ENCODE measurements at places on chromosomes 1 and 21.

DNA sequence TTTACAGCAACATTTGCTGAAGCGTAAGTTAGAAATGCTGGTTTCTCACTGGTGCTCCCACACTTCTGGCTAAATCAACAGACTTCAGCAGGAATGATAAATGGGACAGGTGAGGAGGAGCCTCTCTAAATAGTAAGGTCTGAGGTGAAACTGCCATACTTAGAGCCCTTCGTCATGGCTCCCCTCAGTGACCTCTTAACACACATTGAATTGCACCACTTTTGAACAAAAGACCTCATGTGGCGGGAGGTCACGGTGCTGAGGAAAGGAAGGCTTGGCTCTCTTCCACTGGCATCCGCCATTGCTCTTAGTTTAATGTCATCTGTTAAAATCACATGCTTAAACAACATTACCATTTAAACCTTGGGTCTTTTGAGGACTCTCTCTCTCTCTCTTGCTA is 3.4 kb downstream of the MAP3K7CL start:
- no peak for DNase-seq

DNA sequence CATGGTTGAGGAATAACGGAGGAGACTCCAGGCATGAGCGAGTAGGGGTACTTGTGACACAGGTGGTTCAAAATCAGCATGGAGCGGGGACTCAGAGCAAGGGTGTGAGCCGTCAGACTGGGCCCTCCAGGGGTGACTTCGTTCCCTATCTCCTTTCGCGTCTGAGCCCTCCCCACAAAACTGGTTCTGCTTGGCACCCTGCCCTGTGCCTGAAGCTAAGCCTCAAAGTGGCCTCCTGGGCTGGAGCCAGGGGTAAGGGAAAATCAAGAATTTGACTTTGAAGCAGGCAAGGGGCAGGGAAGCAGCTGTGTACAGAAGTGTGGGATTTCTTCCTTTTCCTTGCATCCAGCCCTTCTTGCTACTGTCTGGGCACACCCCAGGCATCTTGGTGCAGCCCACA is 331.5 kb upstream of the AJAP1 start:
- DNase-seq, result no peak

- no peak for DNase-seq
These were observed 27.5 kb downstream of the KCND3 start for GRCh38 chr1:111961773-111962565.

- no peak for DNase-seq
These were observed 11.8 kb downstream of the ZBED6 start for GRCh38 chr1:203807196-203807595.

DNA sequence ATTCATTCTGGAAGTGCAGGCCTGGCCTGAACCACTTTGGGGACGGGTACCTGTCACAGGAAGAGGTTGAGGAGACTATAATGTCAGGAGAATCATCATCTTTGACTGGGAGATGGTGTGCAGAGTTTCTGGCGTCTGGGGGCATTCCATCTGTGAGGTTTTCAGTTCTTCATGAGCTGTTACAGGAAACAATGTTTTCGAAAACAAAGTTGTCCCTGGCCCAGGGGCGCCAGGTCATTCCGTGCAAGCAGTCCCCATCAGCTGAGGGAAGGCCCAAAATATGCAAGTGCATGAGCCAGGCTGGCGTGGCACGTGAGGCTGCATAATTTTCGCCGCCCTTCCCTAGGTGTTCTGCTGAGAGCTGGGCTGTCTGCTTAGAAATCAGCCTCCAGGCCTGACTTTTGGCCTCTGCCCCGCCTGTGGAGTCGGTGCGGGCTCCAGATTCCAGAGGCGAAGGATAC is 68.4 kb upstream of the ATP5PO start:
- no peak for DNase-seq

DNA sequence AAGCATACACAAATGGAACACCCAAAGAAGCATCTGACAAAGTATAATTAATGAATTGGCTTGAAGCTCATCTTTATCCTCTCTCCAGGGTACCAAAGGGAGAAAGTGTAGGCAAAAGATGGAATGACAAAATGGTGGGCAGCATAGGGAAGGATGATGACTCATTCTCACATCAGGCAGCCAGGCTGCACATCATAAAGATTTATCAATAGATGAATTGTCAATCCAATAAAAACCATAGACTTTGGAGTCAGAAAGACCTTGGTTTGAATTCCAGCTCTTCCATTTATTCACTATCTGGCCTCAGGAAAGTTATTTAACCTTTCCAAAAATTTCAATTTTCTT is 138.5 kb downstream of the TNR start:
- no peak for DNase-seq

DNA sequence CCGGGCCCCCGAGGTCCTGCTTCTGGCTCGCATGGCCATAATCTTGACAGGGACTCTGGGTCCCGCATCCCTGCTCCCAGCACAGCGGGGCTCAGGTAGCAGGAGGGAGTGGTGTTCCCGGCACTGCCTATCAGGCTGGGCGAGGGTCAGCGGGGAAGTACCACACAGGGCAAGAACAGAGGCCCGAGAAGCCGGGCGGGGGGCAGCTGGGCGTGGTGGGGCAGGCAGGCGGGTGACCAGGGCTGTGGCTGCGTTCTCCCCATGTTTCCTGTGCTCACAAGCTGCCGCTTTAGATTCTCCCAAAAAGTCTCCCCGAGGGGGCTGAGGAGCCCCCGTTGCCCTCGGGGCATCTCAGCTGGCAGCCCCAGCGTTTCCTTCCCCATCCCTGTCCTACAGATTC is 18.3 kb downstream of the ATAD3B start:
- no peak for DNase-seq

GRCh38 chr1:2112280-2112701 is 62.1 kb downstream of the PRKCZ start:
- no peak for DNase-seq

- DNase-seq, result no peak
These were observed 9.5 kb downstream of the SORT1 start for GRCh38 chr1:109388208-109388711.

DNA sequence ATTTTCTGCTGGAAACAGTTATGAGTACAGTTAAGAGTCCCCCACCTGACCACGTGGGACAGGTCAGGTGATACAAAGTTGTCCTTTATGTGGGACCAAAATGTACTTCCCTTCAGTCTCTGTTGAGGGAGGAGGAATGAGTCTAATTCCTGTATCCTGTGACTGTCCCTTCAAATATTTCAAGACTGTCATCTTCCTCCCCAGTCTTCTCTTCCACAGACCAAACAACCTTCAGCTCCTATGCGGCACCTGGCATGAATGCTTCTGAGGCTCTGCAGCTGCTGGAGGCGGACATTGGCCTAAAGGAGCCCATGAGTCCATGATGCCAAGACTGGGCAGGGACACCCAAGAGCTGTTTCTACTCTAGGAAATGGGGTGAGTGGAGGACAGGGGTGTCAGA is 72.1 kb upstream of the SIM2 start:
- no peak for DNase-seq

- DNase-seq, result no peak
These were observed 27.7 kb upstream of the DMBX1 start for GRCh38 chr1:46461809-46462448.

GRCh38 chr1:187203257-187203656 is 374.5 kb downstream of the PLA2G4A start:
- no peak for DNase-seq

GRCh38 chr1:7456722-7457082 is 314.4 kb upstream of the VAMP3 start:
- no peak for DNase-seq

- DNase-seq, result no peak
These were observed 37.2 kb upstream of the GBP5 start for GRCh38 chr1:89309828-89310227.

GRCh38 chr1:118902711-118903191 is 85.4 kb downstream of the TBX15 start:
- no peak for DNase-seq

- DNase-seq, result no peak
These were observed 41.8 kb downstream of the CDCP2 start for GRCh38 chr1:54110996-54111395.

DNA sequence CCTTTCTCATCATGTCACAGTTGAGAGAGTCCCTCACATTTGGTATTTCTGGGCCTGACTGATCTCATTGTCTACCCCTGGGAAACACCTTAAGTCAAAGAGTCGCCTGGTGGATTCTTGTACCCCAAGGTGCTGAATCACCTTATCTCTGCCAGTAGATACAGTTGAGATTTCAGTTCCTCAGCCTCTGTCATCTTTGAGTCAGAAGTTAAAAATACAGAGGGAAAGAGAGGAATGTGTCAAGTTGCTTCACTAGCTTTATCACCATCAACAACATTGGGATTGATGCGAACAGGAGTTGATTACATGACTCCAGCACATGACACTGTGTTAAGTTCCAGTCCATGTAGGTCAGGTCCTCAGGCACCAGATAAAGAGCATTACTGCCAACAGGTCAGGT is 513.0 kb downstream of the NUF2 start:
- no peak for DNase-seq

GRCh38 chr1:18128298-18128697 is 20.7 kb downstream of the IGSF21 start:
- no peak for DNase-seq

GRCh38 chr1:115194506-115194905 is 105.2 kb upstream of the TSPAN2 start:
- DNase-seq, result no peak

- DNase-seq, result no peak
These were observed 89.2 kb downstream of the BEND5 start for GRCh38 chr1:48687282-48688045.

DNA sequence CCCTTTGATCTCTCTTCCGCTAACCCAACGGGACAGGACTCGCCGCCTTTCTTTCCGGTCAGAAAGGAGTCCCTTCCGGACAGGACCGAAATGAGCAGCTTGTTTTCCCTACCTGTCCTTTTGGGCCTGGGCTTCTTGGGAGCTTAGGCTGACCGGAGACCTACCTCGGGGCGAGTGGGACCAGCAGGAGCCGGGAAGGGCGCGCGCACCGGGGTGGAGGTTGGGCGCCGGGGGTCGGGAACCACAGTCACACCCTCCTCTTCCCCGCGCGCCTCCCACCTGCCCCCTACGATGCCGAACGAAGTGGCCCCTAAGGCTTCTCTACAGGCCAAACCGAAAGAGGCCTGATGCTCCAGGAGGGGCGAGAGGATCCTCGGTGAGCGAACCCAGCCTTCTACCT is 95.2 kb downstream of the PRKAB2 start:
- DNase-seq, result no peak

GRCh38 chr1:204974327-204974726 is 68.7 kb upstream of the CNTN2 start:
- DNase-seq, result no peak

GRCh38 chr1:4005431-4005830 is 105.4 kb upstream of the C1orf174 start:
- no peak for DNase-seq

DNA sequence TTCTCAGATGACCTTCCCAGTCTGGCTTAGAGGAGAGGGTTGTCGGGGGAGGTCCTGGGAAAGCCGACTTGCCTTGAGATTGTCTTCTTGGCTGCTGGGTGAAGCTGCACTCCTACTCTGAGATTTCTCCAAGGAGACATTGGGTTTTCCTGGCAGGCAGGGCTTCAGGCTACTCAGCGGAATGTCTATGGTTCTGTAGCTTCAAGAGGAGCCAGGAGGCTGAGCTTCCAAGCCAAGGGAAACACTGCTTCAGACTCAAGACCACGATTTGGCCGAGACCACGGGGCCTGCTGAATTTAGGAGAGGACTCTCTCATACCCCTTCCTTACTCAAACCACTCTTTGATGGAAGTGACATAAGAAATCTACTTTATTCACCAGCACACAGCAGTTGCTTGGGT is 67.8 kb downstream of the NTMT2 start:
- DNase-seq, result no peak

DNA sequence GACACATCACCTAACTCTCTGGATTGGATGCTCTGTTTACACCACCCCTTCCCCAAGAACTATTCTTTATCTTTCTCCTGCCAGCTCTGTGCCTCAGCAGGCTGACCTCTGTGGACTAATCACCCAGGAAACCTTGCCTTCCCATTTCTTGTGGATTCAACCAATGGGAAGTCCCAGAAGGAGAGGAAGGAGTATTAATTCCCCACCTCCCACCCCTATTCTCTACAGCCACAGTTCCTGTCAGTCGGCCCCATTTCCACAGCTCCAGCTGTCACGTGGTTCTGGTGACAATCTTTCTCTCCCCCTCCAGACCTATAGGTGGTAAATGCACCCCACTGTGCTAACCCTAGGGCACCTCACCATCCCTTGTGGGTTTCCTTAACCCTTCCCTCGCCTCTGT is 46.8 kb upstream of the SSBP3 start:
- no peak for DNase-seq

DNA sequence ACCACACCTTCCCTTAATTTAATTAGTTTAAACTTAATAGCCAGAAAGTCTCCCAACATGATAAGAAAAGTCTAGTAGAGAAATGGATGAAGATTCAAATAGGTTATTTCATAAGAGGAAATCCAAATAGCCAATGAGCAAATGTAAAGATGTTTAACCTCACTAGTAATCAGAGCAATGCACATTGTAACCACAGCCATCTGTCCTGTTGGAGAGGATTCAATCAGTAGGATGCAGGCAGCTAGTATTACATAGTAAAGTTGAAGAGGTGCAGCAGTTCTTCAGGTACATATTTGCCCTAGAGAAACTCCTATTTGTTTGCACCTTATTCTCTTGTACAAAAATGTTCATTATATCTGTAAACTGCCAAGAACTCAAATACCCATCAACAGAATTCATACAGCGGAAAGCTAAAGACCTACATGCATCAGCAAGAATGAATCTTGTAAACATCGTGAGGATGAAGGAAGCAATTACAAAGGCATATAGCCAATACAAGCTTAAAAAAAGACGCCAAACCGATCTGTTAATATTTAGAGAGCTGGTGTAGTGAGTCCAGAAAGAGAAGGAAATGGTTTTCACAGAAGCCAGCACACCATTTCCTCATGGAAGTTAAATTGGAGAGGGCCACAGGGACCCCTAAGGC is 27.9 kb downstream of the DIP2A start:
- no peak for DNase-seq

GRCh38 chr1:234321231-234321630 is 52.0 kb upstream of the COA6 start:
- no peak for DNase-seq

DNA sequence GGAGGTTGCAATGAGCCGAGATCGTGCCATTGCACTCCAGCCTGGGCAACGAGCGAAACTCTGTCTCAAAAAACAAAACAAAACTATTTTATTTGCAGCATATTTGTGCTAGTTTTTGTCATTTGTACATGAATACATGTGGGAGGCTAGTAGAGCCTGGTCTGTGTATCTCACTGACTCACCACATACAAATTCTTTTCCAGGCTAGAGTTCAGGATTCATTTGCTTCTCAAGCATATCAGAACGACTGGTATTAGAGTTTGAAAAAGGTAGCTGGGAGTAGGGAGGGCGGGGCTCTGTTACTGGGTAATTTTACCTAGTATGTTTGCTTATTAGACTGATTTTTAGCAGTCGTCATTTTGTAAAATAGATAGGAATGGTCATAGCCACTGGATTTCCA is 4.5 kb upstream of the TOR3A start:
- DNase-seq, result no peak

DNA sequence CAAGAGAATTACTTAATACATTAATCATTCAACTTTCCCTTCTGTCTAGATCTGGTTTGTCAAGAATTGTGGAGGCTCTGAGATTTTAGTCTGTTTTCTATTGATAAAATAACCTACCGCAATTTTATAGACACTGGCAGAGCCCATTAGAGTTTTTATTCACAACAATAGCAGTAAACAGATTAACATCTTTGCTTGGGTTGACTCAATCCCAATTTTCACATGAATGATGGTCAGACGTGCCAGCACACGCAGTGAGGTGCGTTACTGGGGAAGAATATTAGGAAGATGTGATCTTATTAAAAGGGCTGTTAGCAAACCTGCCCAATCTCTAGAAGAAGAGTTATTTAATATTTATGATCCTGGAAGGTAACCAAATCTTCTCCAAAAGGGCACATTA is 736.6 kb downstream of the MRPL39 start:
- DNase-seq, result no peak

- no peak for DNase-seq
These were observed 4.4 kb upstream of the PALMD start for GRCh38 chr1:99641558-99641957.

Measured in stimulated activated CD4-positive, alpha-beta T cell treated with anti-CD3 and anti-CD28 coated beads, Interleukin-15, amount 100 ng/mL, for 48 hours (primary cell).